ENCODE measurements at places on chromosomes 5 and 9.

DNA sequence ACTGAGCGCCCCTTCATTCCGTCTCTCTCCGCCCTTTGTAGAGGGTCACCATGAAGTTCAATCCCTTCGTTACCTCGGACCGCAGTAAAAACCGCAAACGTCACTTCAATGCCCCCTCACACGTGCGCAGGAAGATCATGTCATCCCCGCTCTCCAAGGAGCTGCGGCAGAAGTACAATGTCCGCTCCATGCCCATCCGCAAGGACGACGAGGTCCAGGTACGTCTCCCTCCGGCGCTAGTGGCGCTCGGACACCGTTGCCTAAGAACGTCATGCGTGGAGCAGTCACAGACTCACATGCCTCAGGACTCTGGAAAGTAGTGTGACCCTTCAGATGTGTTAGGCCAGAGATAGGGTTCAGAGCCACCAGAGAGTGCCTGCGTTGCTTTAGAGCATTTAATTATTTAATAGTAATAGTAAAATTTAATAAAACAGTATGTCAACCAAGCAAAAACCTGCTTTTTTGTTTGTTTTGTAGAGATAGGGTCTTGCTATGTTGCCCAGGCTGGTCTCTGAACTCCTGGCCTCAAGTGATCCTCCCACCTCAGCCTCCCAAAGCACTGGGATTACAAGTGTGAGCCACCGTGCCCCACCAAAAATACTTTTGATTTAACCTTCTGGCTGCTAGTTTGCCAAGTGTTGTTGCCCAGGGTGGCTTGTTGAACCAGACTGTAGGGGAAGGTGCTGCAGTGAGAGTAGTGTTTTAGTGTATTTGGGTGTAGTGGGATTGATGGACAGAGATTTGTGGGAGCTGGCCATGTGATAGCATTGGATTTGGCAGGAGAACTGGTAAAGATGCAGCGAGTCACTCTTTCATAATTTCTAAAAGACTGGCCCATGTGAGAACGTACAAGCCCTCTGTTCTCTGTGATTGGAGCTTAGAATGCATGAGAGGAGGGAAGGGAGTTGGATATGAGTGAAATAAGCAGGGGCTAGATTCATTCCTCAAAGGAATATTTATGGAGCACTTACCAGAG, 888 bp downstream of the RPL26L1 start:
- DNase-seq: no peak

DNA sequence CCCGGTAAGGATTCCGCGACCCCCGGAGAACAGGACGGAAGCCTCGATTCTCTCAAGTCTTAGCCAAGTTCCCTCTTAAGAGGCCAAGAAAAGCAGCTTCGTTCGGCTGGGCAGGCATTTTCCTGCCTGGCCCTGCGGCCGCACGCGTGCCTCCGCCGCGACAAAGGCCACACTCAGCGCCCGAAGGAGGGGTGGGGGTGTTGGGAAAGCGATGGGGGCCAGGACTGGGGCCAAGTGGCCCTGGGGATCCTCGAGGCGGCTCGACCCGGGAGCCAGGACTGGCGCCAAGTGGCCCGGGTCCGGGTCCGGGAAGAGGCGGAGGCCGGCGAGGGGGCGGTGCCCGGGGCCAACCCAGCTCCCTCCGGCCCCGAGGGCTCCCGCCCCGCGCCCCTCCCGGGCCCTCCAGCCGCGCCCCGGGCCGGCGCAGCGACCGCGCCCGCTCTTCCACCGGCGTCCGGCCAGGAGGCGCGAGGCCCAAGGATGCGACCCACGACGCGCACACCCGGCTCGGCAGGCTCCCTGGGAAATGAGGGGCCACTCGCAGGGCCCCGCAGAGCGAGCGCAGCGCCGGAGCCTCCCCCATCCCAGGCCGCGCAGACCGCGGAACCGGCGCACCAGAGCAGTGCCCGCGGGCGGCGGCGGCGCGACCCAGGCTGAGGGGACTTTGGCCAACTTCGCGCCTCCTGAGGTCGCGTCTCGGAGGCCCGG, 756 bp downstream of the VAV2 start:
- no peak for DNase-seq

- DNase-seq: no peak
Observed at GRCh38 chr5:150256410-150257064, 33.0 kb downstream of the CAMK2A start.

- peak; percentile 8 for DNase-seq
Observed at GRCh38 chr9:33161589-33162132, 5.5 kb downstream of the B4GALT1 start.

DNA sequence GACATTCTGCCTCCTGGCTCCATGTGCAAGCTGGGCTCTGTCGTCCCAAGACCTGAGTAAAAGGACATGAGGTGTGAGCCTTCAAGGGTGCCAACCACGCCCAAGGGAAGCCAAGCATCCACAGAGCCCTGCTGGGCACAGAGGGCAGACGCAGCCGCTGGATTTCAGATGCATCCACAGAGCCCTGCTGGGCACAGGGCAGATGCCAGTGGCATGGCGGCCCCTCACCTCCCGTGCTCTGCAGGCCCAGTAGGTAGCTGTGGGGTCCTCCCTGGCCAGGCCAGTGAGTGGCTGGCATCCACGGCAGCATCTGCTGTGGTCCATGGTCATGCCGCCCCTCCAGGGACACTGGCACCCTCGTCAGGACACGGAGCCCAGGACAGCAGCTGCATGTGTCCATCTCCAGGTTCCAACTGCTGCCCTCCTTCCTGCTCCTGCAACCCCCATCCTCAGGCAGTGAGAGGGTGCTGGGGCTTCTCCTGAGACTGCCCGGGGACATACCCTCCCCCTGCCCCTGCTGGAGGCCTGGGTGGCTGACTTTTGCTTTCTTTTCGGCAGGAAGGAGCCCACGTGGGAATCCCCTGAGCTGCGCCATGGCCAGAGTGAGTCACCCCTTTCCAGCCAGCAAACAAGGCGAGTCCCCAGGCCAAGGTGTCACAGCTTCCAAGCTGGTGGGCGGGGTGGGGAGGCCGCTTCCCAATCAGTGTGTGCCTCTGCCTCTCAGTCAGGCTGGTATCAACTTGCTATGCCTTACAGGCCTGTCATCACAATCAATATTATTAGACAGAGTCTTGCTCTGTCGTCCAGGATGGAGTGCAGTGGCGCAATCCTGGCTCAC, 4.0 kb upstream of the TRAF2 start:
- DNase-seq: peak; percentile 78

DNA sequence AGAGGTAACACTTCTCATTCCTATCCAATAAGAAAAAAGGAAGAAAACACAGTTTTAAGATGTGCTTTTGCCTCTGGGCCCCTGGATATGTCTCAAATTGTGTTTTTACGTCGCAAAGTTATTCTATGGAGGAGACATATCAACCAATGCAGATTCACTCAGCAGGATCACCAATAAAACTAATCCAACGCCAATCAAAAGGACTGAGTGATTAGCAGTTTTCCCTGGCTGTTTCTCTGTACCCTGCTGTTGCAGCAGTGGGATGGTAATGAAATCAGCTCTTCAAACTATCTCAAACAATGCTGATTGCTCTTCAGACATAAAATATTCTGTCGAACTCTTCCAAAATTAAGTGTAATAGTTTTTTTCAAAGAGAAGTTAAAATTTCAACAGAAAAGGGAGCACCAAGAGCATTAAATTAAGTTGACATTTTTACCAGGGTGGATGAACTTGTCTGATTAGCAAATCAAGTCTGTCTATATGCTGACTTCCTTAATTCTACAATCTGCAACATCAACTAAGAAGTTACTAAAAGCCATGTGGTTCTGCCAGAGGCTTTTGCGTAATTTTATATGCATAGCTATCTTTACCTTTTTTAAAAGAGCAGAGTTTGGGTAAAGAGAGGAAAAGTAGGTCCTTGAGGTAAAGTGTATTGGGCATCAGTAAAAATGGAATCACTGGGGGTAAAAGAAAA, 9.7 kb upstream of the HK3 start:
- DNase-seq: no peak

DNA sequence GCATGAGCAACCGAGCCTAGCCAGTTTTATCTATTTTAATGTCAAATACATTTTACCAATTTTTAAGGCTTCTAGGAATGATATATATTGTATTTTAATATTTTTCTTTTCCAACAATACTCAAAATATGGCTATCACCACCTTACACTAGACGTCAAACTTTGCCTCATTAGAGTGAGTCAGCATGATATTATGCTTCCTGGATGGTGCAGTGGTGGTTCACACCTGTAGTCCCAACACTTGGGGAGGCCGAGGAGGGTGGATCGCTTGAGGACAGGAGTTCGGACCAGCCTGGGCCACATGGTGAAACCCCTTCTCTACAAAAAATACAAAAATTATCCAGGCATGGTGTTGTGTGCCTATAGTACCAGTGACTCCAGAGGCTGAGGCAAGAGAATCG, 7.3 kb upstream of the CDC14B start:
- no peak for DNase-seq

GRCh38 chr5:158966716-158967115, 133.0 kb downstream of the EBF1 start:
- no peak for DNase-seq

- DNase-seq: no peak
Observed at GRCh38 chr5:72018143-72018803, 89.0 kb upstream of the MAP1B start.
